Ureter (tissue), 1 donor: ENCODE measurements at places on chromosomes 16 and 17. TPM values are rescaled to one million over a fixed set of nuclear protein-coding genes. Genes with fewer than 3 reads are reported as not detected.
A peak's percentile ranks its signal among the peaks of the same experiment; 100 is the strongest.

The ZFHX3 gene
- 60.8 TPM for total RNA-seq

The SRSF2 gene
- 231 TPM for total RNA-seq

The PSKH1 gene
- total RNA-seq = 31.2 TPM

The KAT8 gene
- total RNA-seq = 77.9 TPM

The TBC1D3K gene
- total RNA-seq = not detected

The ADAMTS18 gene
- total RNA-seq = not detected

DNA sequence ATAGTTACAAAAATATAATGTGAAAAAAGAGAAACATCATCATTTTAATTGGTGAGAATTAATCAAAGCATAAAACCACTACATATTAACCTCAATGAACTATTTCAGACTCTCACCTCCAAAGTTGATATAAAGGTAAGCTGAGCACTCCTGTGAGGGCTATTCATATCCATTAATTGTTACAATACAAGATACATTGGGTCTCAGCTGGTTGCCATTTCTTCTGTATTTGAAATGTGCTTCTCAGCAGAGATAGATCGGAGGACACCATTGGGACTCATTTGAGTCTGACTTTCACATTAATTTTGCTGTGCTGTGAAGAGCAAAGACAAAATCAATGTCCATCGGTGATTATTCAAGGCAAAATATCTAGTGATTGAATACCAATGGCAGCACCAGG, 459.5 kb upstream of the GOT2 start:
- no peak for DNase-seq

- no peak for DNase-seq
Measured at GRCh38 chr16:60077861-60078260, 1343.7 kb upstream of the GOT2 start.

GRCh38 chr17:29475891-29476290, 85.7 kb downstream of the TAOK1 start:
- no peak for DNase-seq

DNA sequence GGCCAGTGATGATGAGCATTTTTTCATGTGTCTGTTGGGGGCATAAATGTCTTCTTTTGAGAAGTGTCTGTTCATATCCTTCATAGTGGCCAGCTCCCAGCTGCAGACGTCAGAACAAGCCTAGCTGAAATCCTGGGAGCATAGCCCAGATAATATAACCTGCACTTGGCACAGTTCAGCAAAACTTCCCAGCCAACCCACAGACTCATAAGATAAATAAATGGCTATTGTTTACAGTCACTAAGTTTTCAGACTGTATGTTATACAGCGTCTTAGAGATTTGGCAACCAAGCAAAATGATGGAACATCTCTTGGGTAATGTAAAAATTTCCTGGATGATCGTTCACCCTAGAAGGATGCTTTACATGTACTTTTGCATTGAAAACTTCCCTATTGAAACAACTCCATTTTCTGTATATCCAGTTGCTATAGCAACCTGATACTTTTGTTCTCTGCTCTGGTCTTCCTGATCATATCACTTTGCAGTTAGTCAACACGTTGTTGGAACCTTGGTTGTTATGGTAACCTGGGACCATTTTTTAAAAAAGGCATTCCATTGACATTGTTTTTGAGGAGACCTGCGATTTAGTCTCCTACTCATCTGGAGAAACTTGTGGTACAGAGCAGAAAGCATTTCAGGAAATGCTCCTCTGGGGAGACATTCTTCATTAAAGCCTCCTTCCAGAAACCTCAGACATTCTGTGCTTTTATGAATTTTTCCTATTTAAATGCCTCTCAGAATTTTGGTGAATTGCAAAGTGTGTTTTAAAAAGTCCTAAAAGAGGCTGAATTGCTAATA, 378.7 kb downstream of the HS3ST4 start:
- DNase-seq = no peak

GRCh38 chr17:48728232-48729231, at the start of gene HOXB13:
TSS of gene HOXB13 (minus strand) at chr17:48728750. CDS start at chr17:48728593, 157 bp downstream.
- DNase-seq = no peak

DNA sequence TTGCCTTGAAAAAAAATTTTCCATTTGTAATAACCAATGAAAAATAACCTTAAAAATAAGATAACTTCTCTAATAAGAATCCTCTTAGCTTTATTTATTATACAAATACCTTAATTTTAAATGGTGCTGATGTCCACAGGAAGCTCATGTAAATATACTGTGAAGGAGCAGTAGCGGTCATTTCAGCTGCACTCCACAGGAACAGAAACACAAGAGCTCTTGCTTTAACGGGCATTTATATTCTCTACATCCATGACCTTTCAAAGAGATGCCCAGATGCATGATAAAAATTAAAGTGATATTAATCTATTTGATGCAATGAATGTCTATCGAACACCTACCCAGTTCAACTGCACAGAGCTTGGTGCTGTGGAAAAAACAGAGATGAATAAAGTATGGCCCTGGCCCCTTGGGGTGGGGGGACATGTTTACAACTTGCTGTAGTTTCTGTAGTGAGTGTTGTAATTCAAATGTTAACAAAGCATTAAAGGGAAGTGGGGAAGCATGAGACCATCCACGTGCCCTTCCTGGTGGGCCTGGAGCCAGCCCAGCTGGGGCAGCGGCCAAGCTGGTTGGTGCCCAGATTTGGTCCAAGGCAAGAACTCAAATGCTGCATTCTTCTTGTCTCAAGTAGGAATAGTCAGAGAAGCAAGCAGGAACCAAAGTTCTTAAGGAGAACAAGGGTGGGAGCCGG, 47.9 kb downstream of the IQCK start:
- DNase-seq = peak; percentile 50

GRCh38 chr16:75106351-75107274, 10.0 kb downstream of the LDHD start:
- no peak for DNase-seq

GRCh38 chr17:65301184-65301583, 164.0 kb downstream of the RGS9 start:
- DNase-seq = no peak

DNA sequence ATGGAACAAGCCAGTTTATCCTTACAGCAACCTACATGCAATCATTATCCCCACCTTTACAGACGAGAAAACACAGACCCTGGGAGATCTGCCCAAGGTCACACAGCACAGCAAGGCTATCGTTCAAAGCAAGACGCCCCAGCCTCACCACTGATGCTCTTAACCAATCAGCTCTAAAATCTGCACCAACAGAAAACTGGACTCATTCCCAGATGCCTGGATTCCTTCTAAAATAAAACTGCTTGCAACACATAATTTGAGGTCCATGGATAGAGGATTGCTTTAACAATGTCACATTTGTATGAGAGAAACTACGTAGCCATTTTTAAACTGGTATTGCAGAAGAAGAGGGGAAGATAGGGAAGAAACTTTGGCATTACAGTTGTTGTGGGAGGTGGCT, 6.8 kb downstream of the COTL1 start:
- no peak for DNase-seq

GRCh38 chr17:2266045-2266864, 37.3 kb downstream of the SMG6 start:
- DNase-seq = peak; percentile 54

DNA sequence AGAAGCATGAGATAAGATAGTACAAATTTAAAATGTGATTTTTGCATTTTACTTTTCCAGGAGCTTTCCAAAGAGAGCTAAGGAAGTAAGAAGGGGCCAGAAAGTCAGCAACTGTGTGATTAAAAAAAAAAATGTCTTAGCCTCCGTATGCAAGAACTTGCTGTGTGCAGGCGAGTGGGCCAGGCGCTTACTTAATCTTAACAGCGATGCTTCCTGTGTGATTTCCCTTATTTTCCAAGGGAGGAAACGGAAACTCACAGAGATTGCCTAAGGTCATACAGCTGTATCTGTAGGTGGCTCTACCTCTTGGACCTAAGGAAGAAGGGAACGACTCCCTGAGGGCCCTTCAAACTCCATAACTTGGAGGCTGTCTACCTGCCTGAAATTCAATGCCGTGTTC, 11.1 kb downstream of the HS3ST3B1 start:
- DNase-seq = peak; percentile 15

DNA sequence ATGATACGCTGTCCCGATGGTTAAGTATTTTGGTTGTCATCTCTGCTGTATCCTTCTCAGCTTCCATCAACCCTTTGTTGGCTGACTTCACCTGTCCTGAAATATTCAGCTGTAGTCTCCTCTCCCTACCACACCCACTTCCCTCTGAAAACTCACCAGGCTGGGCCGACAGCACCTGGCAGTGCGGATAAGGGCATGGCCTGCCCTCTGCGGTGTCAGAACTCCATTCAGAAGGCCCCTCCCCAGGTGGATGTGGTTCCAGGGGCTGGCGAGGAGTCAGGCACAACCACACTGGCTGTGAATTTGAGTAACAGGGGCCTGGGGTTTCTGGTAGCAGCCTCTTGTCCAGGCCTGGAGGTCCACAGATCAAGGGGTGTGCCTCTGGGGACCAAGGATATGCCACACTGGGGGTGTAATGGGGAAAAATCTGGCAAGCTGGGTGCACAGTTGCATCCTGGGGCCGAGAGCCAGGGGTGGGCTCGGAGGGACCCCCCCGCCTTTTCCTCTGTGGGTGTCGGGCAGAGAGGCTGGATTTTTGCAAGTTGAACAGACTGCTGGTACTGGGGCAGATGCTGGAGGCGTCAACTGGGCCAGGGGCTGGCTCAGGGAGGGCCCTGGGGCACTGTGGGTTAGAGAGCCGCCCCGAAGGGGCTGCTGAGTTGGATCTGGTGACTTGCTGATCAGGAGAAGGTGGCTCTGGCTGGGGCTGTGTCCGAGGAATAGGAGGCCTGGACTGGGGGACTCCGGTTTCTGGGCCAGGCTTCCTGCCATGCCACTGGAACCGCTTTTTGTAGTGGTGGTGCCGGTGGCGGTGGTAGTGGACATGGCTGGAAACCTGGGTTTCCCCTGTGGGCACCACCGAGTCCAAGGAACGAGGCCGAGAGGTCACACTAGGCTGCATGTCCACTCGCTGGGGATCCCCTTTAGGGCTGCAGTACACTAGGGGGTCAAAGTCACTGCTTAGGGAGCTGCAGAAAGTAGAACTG, 5.6 kb upstream of the SUPT4H1 start:
- DNase-seq = no peak

GRCh38 chr16:84999200-84999599, 12.1 kb downstream of the ZDHHC7 start:
- no peak for DNase-seq

DNA sequence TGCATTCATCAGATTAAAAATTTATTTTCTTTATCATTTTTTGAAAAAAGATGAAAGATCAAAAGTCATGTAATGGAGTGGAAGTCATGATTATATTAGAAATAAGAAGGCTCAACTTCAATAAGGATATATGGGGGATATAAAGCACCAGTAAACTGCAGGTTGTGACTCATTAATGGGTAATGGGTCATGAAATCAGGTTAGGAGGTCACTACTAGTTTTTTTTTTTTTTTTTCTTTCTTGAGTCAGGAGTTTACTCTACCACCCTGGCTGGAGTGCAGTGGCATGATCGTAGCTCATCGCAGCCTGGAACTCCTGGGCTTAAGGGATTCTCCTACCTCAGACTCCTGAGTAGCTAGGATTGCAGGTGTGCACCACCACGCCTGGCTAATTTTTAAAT, 14.3 kb downstream of the EFCAB13 start:
- no peak for DNase-seq

- no peak for DNase-seq
Measured at GRCh38 chr17:8101721-8102120, 14.2 kb upstream of the ALOX12B start.

DNA sequence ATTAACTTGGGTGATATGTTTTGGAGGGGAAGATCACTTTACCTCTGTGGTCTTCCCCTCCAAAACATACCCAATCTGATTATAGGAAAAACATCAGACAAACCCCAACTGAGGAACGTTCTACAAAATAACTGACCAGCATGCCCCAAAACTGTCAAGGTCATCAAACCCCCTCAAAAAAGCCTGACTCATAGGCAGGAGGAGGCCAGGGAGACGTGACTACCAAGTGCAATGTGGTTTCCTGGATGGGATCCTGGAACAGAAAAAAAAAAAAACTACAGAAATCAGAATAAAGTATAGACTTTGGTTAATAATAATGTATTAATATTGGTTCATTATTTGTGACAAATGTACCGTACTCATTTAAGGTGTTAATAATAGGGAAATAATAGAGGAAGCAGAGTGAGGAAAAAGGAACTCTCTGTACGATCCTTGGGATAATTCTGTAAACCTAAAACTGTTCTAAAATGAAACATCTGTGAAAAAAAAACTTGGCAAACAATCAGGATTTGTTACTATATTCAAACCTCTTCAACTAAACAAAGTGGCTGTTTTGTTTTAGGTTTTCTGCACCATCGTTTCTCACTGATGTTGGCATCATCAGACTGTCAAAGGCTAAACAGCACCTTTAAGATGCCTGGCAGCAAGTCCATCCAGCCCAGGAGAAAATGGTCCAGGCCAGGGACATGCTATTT, 266.7 kb upstream of the SDK2 start:
- DNase-seq = no peak

DNA sequence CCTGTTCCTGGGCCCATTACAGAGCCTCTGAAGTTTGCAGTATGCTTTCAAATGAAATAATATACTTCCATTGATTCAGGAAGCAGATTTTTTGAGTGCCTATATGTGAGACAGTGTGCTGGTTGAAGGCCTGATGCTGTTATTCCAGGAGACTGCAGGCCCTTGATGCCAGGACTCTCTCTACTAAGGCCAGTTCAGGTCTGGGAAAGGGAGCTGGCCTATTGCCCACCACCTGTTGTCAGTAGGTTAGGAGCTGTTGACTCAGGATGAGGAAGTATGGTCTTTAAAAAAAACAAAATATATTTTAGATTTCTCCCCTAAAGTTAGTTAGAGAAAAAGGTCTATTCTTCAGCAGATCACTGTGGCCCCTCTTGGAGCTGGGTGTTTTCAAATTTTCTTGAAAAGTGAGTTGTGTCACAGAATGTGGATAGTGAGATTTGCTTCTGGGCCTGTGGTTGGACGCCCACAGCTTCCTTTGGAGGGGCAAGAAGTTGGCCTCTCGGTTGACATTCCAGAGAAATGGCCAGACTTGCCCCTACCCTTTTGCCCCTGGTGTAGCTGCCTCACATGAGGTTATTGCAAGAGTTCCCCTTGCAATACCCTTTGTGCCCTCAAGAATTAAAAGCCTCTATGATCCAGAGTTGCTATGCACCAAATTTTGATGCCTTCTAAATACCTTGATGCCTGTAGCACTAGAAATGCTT, 7.9 kb downstream of the ESRP2 start:
- DNase-seq = no peak

DNA sequence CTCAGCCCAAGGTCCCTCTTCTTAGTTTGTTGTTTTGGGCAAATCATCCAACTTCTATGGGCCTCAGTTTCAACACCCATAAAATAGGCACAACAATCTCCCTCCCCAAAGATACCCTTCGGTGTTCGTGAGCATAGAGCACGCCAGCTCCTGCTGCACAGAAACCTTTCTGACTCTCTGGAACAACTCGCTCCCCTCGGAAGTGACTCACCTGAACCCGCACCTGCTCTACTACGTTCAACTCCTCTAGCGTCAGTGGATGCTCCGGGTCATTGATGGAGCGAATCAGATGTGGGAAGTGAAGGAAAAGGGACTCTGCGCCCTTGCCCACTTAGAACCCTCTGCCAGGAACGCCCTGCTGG, 445 bp downstream of the CIAO2B start:
- DNase-seq = no peak
